ENCODE measurements at places on chromosomes 16 and 17.

DNA sequence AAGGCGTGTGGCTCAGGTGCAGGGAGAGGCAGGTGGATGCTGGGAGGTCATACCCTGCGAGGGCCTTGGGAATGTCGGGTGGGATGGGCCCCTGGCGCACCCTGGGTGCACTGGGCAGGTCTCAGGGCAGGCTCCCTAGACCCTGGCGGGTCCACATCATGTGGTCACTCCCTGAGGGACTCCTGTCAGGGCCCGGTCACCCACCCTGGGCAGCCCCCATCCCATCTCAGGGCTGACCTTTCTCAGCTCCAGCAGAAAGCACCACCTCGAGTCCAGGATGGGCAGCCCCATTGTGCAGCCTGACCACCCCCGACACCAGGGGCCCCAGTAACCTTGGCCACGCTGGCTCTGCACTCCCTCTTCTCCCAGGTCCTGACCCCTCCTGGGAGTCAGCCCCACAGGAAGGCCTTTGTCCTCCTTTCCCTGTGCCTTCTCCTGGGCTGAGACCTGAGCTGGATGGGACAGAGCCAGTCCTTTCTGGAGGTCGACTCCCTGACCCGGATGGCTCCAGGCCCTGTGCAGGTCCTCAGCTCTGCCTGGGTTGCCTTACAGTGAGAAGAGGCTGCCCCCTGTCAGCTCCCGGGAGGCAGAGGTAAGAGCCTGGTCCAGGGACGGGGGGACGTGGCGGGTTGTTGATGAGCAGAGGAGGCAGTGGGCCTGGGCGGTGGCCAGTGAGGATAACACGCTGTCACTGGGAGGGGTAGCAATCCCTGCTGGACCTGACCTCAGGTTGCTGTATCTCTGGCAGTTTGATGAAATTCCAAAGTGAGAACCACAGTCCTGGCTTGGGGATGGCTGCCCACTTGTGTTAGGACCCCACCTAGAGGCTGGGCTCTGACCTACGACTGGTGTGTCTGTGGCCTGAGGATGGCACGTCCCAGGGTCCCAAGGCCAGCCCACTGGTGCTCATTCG, 77.9 kb downstream of the GOSR1 start:
- peak; percentile 49 for DNase-seq

- no peak for DNase-seq
Observed at GRCh38 chr16:54677308-54677950, 253.2 kb upstream of the IRX5 start.

- DNase-seq = no peak
Observed at GRCh38 chr16:2028620-2029220, 2.0 kb downstream of the NHERF2 start.

GRCh38 chr16:73131156-73131862, 83.4 kb upstream of the ZFHX3 start:
- no peak for DNase-seq
